ENCODE measurements at places on chromosomes 12 and 14. TPM values are rescaled to one million over a fixed set of nuclear protein-coding genes. Genes with fewer than 3 reads are reported as not detected.

Gene GYS2
- total RNA-seq = 0.16 TPM

- H3K27ac ChIP-seq = no peak overlapping the region
- no peaks in the 10 kb centered on the region for H3K4me1 ChIP-seq
- no peak overlapping the region for H3K4me3 ChIP-seq
- DNase-seq = no peak
- no peaks in the 10 kb centered on the region for H3K36me3 ChIP-seq
Observed at GRCh38 chr12:11607313-11608081, 42.0 kb upstream of the ETV6 start.

DNA sequence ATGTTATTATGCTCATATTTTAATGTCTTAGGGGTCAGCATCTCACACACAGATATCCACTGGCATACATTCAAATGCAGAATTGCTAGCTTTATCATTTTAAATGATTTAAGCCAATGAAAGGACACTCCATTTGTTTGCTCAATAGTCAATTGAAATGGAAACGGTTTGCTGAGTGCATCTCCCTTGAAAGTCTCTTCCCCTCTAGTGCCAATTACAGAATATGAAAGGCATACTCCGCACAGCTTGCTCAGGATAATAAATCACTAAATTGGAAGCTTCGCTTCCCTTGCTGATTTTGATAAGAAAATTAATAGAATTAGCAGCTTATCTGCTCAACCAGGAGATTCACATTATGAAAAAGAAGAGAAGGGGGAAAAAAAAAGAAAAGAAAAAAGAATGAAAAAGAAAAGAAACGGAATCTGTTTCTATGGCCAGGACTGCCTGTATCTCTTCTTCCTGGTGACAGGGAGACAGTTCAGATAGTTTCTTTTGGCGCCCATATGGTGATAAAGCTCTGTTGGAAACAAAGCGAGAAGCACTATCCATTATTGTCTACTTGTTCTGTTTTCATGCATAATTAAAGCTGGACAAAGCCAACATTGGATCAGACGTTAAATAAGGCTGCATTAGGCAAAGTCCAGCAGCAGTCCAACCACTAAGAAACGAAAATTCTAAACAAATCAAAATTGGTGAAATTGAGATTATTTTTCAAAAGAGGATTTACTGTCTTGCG lies 225.0 kb downstream of the GXYLT1 start:
- H3K4me1 ChIP-seq = no peaks in the 10 kb centered on the region
- no peak overlapping the region for H3K27ac ChIP-seq
- DNase-seq = no peak

DNA sequence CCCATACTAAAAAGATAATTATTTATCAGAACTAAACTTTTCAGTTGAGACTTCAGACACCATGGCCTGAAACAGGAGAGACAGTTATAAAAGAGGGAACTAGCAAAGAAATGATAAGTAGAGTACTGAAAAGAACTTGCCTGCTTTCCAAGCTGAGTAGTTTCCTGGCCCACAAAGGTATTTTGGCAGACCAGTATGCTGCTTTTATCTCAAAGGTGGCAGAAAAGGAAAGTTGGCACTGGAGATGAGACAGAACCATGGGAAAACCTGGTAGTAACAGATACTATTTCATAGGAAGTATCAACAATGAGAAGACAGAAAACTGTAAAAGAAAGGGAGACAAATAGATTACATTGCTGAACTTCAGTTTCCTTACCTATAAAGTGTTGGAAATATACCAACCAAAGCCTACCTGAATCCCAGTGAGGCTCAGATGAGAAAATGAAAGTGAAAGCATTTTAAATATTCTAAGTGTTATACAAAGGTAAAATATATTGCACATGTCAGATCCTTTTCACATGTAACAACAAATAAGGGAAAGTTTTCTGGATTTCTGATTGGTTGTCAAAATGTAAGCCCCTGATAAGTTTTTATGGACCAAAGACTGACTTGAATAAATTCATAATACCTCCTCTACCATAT lies 155.3 kb upstream of the FSCB start:
- H3K4me1 ChIP-seq = peaks cover 9% of the 10 kb centered on the region
- H3K27me3 ChIP-seq = no peaks in the 10 kb centered on the region
- no peak overlapping the region for H3K4me3 ChIP-seq

DNA sequence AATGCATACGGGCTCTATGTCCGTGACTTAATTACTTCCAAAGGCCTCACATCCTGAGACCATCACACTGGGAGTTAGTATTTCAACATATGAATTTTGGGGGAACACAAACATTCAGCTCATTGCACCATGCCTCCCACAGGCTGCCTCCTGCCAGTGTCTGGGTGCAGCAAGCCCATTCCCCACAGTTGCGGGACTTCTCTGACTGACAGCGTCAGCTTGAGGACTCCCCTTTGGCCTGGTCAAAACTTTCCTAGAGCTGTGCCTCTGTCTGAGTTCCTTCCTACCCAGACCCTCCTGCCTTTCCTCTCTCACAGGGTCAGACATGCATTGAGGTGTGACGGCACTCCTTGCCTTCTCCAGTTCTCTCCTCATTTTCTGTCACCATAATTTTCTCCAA lies 27.4 kb downstream of the PPP1R36 start:
- peaks cover 9% of the 10 kb centered on the region for H3K27me3 ChIP-seq
- no peaks in the 10 kb centered on the region for H3K36me3 ChIP-seq
- no peak for DNase-seq
- H3K4me1 ChIP-seq = no peaks in the 10 kb centered on the region
- H3K4me3 ChIP-seq = no peak overlapping the region

Gene IPO4
- 106 TPM for total RNA-seq

- H3K27ac ChIP-seq = no peak overlapping the region
- no peak for DNase-seq
- H3K27me3 ChIP-seq = no peaks in the 10 kb centered on the region
- H3K36me3 ChIP-seq = no peaks in the 10 kb centered on the region
- no peaks in the 10 kb centered on the region for H3K4me1 ChIP-seq
- H3K4me3 ChIP-seq = no peak overlapping the region
Observed at GRCh38 chr12:74456431-74456830, 81.2 kb upstream of the ATXN7L3B start.

- no peaks in the 10 kb centered on the region for H3K36me3 ChIP-seq
- H3K4me1 ChIP-seq = no peaks in the 10 kb centered on the region
- no peak for DNase-seq
Observed at GRCh38 chr12:131617179-131617578, 93.7 kb upstream of the SFSWAP start.

DNA sequence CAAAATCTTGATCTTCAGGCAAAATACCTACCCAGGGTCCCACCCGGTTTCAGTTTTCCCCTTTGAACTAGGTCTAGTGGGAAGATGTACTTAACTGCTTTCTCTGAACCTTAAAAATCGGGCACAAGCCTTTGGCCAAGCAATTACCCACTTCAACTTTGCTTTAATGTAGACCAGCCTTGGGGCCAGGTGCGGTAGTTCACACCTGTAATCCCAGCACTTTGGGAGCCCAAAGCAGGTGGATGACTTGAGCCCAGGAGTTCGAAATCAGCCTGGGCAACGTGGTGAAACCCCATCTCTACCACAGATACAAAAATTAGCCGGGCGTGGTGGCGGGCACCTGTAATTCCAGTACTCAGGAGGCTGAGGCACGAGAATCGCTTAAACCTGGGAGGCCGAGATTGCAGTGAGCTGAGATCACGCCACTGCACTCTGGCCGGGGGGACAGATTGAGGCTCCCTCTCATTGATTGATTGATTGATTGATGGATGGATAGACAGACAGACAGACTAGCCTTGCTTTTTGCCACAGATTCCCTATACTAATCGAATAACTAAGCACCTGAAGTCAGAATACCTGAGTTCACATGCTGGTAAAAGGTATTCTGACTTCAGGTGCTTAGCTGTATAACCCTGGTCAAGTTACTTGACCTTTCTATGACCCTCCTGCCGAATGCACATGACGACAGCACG lies 1.9 kb downstream of the CLIP1 start:
- peak overlapping the region; percentile 94 for H3K4me3 ChIP-seq
- no peak for DNase-seq
- peaks cover 2% of the 10 kb centered on the region for H3K27me3 ChIP-seq
- H3K4me1 ChIP-seq = peaks cover 33% of the 10 kb centered on the region

GRCh38 chr14:42671636-42672035 lies 1065.0 kb downstream of the LRFN5 start:
- no peaks in the 10 kb centered on the region for H3K4me1 ChIP-seq
- no peak for DNase-seq
- no peak overlapping the region for H3K27ac ChIP-seq
- H3K27me3 ChIP-seq = no peaks in the 10 kb centered on the region
- H3K36me3 ChIP-seq = no peaks in the 10 kb centered on the region

DNA sequence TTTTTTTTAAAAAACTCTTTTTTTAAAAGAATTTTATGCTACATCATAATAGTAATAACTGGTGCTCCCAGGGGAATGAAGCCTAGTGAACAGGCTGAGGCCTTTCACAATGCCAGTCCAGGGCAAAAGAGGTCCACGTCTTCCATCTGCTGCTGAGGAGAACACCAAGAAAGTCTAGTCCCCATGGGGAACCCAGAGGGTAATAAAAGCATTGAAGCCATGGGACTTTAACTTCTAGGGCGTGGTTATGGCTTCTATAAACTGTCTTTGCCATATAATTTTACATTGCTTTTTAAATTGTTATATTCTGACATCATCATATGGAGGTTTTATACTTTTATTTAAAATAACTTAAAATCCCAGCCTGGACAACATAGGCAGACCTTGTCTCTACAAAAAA lies 64.3 kb downstream of the SLC16A7 start:
- H3K4me3 ChIP-seq = no peak overlapping the region
- peaks cover 3% of the 10 kb centered on the region for H3K36me3 ChIP-seq
- no peak overlapping the region for H3K27ac ChIP-seq
- no peaks in the 10 kb centered on the region for H3K27me3 ChIP-seq
- no peak for DNase-seq
- H3K4me1 ChIP-seq = peaks cover 5% of the 10 kb centered on the region

Gene OTX2
- not detected for total RNA-seq

DNA sequence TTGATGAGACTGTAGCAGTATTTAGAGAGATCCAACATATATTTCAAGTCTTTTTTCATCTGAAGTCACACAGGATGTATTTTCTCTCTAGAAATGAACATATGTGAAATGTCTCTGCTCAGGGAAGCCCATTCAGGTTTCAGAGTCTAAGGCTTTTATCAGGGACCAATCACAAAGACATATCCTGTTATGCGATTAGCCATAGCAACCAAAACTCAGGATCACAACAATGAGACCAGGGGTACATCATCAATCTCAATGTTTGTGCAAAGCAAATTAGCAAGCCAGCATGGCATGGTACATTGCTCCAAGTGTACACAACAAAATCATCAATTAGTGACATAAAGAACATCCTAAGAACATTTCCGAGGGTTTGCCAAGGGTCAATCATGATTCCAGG lies 99.2 kb upstream of the AMN1 start:
- H3K27ac ChIP-seq = peak overlapping the region; percentile 71
- H3K4me3 ChIP-seq = no peak overlapping the region
- no peak for DNase-seq
- H3K4me1 ChIP-seq = peaks cover 15% of the 10 kb centered on the region

Gene CFAP251
- 0.65 TPM for total RNA-seq

GRCh38 chr12:68800294-68800693 lies 7.7 kb upstream of the MDM2 start:
- H3K36me3 ChIP-seq = no peaks in the 10 kb centered on the region
- H3K27ac ChIP-seq = no peak overlapping the region

- peaks cover 15% of the 10 kb centered on the region for H3K27me3 ChIP-seq
- no peak overlapping the region for H3K4me3 ChIP-seq
- H3K27ac ChIP-seq = no peak overlapping the region
- H3K4me1 ChIP-seq = no peaks in the 10 kb centered on the region
Observed at GRCh38 chr12:94951071-94951934, 52.2 kb downstream of the NDUFA12 start.

DNA sequence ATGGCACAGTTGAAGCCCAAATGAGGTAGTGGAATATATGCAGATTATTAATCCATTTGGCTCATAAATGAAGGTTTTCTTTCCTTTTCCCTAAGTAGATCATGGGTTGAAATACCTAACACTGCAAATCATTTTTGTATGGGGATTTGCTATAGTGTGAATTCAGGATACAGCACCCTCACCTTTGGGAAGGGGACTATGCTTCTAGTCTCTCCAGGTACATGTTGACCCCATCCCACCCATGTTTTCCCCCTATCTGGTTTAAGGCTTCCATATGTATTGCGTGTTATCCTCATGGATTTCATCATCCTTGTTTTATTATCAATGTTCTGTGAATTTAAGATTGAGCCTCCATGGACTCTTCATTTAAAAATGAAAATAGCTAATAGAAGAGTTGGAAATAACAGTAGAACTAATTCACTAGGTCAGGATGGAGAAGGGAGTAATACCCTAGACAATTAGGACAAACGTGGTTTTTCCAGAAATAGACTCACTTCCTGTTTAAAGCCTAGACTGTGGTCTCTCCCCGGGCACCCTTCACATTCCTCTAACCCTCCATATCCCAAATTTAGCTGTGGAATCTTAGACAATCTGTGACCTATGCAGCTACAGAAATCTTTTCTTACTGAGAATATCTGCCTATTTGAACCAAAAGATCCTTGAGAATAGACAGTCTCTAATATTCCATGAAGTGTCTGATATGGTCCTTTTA lies 56.5 kb downstream of the DAD1 start:
- H3K4me3 ChIP-seq = peak overlapping the region; percentile 80
- peaks cover 90% of the 10 kb centered on the region for H3K4me1 ChIP-seq
- no peak for DNase-seq
- no peaks in the 10 kb centered on the region for H3K27me3 ChIP-seq
- H3K27ac ChIP-seq = peak overlapping the region; percentile 95

- H3K4me1 ChIP-seq = no peaks in the 10 kb centered on the region
- peaks cover 10% of the 10 kb centered on the region for H3K27me3 ChIP-seq
- no peak overlapping the region for H3K4me3 ChIP-seq
- H3K36me3 ChIP-seq = no peaks in the 10 kb centered on the region
- H3K27ac ChIP-seq = no peak overlapping the region
- no peak for DNase-seq
Observed at GRCh38 chr12:71415336-71416231, 24.0 kb upstream of the LGR5 start.

Gene RHEBL1
- 8.6 TPM for total RNA-seq

- H3K27ac ChIP-seq = no peak overlapping the region
- no peaks in the 10 kb centered on the region for H3K36me3 ChIP-seq
- peaks cover 22% of the 10 kb centered on the region for H3K27me3 ChIP-seq
- peaks cover 4% of the 10 kb centered on the region for H3K4me1 ChIP-seq
- H3K4me3 ChIP-seq = no peak overlapping the region
Observed at GRCh38 chr12:14572401-14572800, 4.7 kb upstream of the PLBD1 start.

Gene OTOGL
- 0.21 TPM for total RNA-seq

Gene FOXN4
- not detected for total RNA-seq
